Amniotic stem cell (primary cell): ENCODE measurements at places on chromosomes 7 and 10.

GRCh38 chr7:140653319-140654108 lies 12.9 kb upstream of the DENND2A start:
- peak; percentile 74 for DNase-seq

- DNase-seq, result no peak
Observed at GRCh38 chr7:102055181-102055976, 231.3 kb upstream of the SH2B2 start.

DNA sequence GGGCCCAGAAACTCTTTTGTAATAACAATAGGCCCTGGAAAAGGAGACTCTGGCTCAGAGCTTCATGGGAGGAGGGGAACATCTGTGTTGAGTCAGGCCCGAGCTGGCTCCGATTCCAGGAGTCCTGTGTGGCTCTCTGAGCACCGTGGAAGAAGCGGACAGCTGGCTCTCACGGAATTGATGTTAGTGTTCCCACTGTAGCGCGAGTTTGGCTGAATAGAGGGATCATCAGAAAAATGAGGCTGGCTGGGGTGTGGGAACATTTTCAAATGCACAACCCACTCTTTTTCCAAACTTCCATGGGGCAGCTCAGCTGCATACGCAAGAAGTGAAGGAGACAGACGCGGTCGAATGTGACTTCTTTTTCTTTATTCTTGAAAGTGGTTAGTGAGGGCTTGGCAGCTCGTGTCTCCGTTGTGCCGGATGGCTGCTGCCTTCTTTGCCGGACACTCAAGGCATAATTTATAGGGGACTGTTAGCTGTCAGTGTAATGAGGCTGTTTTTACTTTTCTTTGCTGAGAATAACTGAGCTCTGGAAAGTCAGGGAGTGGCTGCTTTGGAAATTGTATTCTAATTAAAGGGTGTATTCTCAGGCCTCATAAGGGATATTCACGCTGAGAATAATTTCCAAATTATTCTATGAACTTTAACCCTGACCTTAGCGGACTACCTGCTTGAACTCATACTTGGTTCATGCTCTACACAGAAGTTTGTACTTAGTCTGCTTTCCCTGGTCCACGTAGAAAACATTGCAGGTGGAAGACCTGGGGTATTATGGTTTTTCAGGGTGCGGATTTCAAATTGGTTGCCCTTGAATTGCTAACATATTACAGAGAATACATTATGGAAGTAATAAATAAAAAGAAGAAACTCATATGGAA lies 23.1 kb downstream of the MDFIC start:
- peak; percentile 78 for DNase-seq

DNA sequence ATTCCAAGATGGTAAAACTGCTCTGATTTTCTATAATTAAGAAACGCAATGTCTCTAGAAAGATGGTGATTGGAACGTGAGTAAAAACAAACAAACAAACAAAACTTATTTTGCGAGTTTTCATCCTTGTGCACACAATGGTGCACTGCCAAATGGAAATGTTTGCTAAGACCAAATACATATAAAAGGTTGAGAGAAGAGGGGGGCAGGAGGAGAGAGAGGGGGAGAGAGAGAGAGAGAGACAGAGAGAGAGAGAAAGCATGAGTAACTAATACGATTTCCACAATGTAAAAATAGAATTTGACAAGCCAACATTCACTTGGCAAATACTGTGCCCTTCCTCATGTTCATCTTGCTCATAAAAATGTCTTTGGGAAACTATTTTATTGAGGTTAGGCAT lies 375.4 kb downstream of the CNTNAP2 start:
- DNase-seq, result no peak

DNA sequence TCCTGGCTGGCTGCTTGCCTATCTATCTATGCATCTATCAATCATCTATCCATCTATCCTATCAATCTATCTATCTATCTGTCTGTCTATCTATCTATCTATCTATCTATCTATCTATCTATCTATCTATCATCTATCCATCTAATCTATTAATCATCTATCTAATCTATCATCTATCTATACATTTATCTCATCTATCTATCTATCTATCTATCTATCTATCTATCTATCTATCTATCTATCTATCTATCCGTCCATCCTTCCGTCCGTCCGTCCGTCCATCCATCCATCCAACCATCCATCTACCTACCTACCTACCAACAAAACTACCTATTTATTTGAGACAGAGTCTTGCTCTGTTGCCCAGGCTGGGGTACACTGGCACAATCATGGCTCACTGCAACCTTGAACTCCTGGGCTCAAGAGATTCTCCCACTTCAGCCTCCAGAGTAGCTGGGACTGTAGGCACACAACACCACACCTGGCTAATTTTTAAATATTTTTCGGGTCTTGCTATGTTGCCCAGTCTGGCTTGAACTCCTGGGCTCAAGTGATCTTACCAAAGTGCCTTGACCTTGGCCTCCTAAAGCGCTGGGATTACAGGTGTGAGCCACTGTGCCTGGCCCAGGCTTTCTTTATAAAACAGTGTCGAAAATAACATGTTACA lies 95.3 kb upstream of the NMT2 start:
- DNase-seq, result no peak

DNA sequence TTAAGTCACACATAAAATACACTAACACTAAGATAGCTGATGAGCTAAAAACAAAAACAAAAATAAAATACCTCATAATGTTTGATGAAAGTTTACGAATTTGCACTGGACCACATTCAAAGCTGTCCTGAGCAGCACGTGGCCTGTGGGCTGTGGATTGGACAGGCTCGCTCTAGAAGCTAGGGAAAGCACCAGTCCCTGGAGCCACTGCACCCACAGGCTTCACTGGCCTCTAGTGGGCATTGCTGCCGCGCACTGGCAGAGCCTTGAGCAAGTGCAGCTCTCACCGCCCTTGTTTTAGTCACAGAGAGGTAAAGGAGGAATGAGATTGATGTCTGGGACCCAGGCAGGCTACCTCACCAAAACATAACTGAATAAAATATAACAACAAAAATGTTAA lies 67.6 kb downstream of the PAX2 start:
- DNase-seq, result no peak

GRCh38 chr7:148318102-148318811 lies 272.3 kb upstream of the C7orf33 start:
- DNase-seq, result no peak

GRCh38 chr7:41219276-41219675 lies 483.6 kb downstream of the INHBA start:
- DNase-seq, result no peak

GRCh38 chr7:131737746-131738465 lies 181.5 kb upstream of the PODXL start:
- DNase-seq, result no peak
